ENCODE measurements at places on chromosomes 1 and 21.

GRCh38 chr1:45793942-45794604 is 9.3 kb upstream of the MAST2 start:
- DNase-seq, result no peak

DNA sequence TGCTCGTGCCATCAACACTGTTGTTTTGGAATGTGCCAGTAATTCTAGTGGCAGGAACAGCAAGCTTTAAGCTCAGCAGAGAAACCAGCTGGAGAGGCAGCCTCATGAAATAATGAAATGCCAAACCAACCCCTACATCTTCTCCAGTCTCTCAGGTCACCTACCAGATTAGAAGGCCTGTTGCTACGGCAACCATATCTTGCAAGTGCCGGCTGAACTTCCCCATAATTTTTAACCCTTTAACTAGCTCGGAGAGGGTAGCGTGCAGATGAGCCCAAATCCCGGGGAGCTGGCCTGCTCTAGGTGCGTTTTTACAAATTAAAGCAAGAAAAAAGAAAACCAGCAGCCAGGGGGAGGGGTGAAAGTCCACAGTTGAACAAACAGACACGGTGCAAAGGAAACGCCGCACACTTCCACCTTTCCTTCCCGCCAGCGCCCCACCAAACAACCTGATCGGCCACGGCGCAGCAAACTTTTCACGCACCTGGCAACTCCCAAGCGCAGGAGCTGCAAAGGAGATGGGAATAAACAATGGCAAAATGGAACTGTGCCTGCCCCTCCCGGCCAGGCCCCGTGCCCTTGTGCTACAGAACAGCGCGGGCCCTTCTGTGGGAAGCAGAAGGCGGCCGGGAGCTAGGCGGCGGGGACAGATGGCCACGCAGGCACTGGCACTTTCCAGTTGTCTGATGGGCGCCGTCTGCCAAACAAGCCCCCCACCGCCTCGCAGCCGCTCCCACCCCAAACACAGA is 50.1 kb downstream of the SSBP3 start:
- no peak for DNase-seq

GRCh38 chr1:153841463-153841994 is 66.3 kb downstream of the SLC27A3 start:
- DNase-seq, result no peak

- DNase-seq, result no peak
Observed at GRCh38 chr21:38273745-38274542, 17.2 kb downstream of the KCNJ15 start.

DNA sequence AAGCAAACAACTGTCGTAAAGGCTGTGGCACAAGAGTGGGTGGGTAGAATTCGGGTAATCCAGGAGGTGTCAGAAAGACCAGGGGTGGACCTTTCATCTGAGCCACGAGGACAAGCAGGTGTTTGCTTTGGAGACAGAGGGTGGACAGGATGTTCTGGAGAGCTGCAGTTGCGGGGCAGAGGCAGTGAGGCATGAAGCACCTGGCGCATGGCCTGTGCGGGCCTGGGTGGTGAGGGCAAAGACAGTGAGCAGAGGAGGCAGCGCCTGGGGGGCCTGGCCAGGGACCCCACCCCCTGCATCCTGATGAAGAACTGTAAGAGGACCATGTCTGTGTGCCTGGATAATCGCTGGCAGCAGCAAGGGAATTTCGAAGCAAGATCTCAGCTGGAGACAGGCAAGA is 24.9 kb downstream of the KIF26B start:
- DNase-seq, result no peak

- no peak for DNase-seq
Observed at GRCh38 chr1:27931184-27931583, 3.6 kb upstream of the SMPDL3B start.

GRCh38 chr1:87647430-87648177 is 318.9 kb downstream of the LMO4 start:
- no peak for DNase-seq

DNA sequence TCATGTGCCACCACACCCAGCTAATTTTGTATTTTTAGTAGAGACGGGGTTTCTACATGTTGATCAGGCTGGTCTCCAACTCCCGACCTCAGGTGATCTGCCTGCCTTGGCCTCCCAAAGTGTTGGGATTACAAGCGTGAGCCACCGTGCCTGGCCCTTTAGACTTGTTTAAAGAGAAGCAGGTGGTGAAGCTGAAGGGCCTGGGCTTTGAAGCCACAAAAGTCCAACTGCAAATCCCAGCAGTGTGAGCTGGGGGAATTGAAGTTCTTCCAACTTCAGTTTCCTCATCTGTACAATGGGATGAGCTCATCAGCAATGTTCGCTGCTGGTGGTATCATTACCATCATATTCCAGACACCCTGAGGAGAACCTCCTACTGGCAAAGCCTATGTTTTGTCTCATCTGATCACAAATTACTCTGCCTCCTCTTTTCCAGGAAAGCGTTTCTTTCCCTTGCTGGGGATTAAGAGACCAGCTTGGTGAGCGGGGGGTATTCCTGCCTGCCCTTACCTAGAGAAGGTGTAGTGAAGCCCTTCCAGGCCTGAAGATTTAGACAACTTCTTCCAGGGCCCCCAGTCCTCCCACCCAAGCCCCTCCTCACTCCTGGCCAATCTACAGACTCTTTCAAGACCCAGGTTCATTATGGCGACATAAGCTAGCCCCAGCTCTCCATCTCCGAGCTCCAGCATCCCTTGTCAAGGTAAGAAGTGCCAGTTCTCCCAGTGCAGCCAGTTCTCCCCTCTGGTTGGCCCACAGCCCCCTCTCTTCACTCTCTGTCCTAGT is 2.4 kb upstream of the SHISA4 start:
- no peak for DNase-seq

DNA sequence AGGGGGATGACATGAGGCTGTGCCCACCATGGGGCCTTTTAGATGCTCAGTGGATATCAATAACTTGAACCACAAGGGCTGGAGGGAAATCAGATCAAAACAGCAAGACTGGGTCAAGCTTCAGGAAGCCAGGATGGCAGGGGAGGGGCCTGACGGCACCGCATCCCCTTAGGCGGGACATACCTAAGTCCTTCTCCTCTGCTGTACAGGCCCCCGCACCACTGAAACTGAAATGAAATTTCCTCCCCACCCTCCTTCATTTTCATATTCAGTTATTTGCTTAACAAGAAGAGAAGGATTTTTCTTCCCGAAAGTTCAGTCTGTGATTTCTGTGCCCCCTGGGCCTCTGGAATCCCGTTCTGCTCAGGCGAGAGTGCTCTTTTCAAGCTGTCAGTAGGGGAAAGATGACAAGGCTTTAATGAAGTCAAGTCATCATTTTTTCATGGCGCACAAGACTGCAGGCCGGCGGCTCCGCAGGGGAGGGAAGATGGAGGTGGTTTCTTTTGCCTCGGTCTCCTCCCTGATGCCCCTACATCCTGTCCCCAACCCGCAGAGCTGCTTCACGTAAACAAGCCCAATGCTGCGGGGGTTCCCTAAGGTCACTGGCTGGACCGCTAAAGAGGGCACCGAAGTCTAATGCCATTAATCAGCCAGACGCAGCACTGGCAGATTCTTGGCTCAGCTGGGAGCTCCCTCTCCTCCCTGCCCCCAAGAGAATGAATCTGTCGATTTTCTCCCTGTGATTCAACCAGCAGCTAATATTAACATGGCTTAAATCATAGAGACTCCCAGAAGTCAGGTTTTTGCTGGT is 264.8 kb downstream of the C1orf94 start:
- no peak for DNase-seq

- peak; percentile 45 for DNase-seq
Observed at GRCh38 chr1:3663999-3664699, 11.8 kb downstream of the TP73 start.

DNA sequence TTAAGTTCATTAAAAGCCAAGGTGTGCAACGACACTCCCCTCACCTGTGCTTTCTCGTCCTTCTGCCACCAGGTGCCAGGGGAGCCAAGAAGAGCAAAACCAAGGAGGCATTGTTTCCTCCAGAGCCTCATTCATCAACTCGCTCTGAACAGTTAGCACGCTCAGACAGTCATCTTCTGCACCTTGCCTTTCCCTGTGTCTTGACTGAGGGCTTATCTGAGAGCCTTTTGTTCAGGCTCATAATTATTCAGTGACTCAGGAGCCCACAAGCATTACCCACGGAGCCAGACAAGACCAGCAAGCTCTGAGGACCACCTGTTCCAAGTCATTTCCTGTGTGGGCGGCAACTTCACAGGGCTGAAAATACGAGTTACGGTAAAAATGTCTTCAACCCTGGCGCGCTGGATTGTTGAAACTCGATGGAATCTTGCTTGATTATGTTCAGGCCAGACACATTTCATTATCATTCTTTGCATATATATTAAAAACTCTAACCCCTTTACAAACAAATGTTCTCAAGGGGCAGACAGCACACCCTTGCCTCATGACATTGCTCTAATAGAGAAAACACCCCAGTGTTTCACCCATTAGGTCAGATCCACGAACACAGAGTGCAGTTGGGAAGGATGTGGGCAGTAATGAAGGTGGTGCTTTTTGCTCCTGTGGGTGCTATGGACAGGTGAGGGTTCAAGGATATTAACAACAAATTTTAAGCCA is 89.7 kb upstream of the RUNX1 start:
- DNase-seq, result no peak

DNA sequence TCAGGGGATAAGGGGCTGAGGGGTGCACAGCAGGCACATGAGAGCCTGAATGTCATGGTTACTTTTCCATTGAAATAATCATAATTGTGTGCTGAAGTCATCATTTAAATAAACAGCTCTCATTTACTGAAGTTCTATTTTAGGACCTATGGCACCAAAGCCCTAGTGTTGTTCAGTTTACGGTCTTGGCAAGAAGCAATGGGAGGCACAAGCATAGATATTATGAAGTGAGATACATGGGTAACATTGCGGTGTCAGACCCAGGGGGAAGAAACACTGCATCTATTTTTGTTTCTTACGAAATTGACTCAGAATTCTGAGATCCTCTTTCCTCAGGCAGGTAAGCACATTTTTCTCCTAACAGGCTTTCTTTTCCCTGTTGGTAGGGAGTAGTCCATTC is 437.8 kb upstream of the PROX1 start:
- no peak for DNase-seq

DNA sequence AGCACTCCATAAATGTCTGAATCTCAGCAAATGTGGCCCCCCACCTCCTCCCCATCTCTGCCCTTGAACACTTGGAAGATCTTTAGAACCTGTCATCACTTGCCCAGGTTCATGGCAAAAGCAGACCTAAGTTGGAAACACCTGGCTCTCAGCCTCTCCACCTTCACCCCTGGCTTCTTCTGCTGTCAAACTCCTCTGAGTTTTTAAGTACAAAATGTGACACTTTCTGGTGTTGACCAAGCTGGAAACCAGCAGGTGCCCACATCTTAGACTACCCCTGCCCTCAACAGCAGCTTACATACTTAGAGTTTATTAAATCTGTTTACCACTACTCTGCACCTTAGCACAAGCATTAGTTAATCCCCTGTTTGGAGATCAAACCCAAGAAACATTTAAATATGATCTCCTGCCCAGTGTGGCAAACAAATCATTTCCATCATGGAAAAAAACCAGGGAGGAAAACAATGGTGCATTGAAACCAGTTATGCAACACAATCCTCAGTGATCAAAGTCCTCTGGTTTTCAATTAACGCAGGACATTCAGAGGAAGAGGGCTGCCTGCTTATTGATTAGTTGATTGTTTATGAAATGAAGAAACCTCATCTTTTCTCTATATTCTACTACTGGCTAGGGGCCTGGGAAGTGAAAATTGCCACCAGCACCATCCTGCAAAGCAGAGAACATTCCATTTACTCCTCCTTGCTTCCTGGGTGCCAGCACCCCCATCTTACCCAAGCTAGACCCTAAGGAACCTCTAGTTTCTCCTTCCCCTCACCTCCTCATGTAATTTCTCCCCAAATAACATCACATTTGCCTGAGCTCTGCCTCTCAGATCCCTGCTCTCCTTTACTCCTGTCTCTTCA is 139.4 kb upstream of the RAB4A start:
- DNase-seq, result no peak

DNA sequence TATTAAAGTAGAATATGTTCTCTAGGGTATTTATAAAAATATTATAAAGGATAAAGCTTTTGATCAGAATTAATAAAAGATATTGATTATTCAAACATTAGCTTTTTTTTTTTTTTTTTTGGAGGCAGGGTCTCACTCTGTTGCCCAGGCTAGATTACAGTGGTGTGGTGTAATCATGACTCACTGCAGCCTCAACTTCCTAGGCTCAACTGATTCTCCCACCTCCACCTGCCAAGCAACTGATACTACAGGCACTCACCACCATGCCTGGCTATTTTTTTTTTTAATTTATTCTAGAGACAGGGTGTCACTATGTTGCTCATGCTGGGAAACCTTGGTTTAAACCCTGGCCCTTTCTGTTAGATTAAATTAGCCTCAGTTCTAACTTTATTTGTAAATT is 188.3 kb downstream of the CLEC20A start:
- DNase-seq, result no peak

DNA sequence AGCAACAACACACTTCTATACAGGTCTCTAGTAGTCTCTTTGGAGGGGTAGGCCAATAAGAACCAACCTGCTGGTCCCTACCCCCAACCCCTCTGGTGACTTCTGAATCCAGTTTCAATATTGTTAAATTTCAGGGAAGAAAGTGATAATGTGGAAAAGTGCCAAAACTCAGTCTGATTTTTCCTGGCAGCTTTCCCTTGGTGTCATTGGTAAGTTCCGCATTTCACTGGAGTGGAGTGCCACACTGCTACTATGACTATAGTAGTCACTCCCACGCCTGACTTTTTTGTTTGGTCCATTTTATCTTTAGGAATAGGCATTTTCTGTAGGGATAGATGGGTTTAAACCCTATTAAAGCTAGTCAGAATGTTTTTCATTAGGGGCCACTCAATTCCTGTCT is 5.7 kb upstream of the ARID1A start:
- DNase-seq, result no peak

GRCh38 chr1:27832762-27833161 is 2.2 kb downstream of the PPP1R8 start:
- no peak for DNase-seq

DNA sequence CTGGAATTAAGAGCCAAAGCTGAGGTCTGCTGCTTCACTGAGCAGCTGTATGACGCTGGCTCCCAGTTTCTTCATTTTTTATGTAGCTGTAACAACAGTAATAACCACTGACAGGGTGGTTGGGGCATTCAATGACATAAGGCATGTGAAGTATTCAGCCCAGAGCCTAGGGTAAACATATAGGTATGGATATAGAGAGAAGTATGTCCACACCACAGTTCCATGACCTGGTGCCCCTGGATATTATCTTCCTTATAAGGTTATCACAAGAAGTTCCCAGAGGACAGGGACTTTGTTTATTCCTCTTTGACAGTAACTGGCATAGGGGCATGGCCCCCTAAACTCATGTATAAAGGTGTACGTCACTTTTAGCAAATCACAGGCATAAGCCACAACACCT is 14.7 kb downstream of the RAB42 start:
- no peak for DNase-seq

DNA sequence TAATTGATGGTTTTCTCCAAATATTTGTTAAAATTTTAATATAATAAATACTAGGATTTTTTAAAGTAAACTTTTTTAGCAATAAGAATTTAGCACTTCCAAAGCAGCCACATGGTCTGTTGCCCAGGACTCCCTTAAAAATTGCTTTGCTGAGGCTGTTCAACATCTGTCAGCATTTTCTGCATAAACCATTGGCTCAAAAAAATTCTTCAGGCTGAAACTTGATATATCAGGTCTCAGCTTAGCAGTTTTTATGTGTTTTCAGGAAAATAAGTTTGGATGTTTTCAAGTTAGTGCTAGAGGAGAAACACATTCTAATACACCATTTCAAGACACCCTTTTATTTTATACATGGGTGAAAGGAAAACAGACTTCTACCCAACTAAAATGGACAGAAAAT is 69.1 kb upstream of the C1orf105 start:
- DNase-seq, result no peak

Measured in sigmoid colon (tissue), 7 donors.